HCT116 (cell line): ENCODE measurements at places on chromosomes 2 and 18. TPM values are rescaled to one million over a fixed set of nuclear protein-coding genes. Genes with fewer than 3 reads are reported as not detected.

GRCh38 chr2:34447097-34447496, 848.0 kb upstream of the FAM98A start:
- H3K36me3 ChIP-seq: no peaks in the 10 kb centered on the region
- H3K4me1 ChIP-seq: no peaks in the 10 kb centered on the region
- no peaks in the 10 kb centered on the region for H3K27me3 ChIP-seq
- no peak overlapping the region for H3K4me3 ChIP-seq
- no peak for DNase-seq
- H3K27ac ChIP-seq: no peak overlapping the region

Gene TDRD15
- not detected for total RNA-seq

DNA sequence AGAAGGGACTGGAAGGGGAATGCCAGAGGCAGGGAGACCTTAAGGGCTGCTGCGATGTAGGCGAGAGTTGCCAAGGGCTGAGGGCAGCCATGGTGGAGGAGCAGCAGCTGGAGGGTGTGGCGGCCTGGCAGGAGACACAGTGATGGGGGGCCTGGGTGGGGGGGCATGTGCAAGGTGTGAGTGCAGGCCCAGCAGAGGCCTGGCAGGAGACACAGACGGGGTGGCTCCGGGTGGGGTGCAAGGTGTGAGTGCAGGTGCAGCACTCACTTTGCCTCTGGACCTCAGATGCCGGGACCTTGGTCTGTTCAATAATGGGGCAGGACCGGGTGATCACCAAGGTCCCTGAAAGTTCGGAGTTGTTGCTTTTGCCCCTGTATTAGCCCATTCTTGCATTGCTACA, 76.2 kb upstream of the ODC1 start:
- H3K4me1 ChIP-seq: no peaks in the 10 kb centered on the region
- H3K27ac ChIP-seq: no peak overlapping the region
- no peaks in the 10 kb centered on the region for H3K36me3 ChIP-seq
- H3K4me3 ChIP-seq: no peak overlapping the region

DNA sequence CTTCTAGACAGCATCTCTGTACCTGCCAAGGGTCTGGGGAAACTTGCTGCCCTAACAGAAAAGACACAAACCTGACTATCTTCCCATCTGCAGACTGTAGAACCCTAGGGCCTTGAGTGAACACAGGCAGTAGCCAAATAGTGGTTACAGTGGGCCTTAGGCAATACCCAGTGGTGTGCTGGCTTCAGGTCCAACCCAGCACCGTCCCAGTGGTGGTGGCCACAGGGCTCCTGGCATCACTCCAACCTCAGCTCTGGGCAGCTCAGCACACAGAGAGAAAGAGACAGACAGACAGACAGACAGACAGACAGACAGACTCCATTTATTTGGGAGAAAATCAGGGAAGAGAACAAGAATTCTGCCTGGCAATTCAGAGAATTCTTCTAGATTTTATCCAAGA, 29.3 kb upstream of the UPP2 start:
- no peaks in the 10 kb centered on the region for H3K4me1 ChIP-seq
- H3K36me3 ChIP-seq: no peaks in the 10 kb centered on the region
- H3K27me3 ChIP-seq: no peaks in the 10 kb centered on the region

DNA sequence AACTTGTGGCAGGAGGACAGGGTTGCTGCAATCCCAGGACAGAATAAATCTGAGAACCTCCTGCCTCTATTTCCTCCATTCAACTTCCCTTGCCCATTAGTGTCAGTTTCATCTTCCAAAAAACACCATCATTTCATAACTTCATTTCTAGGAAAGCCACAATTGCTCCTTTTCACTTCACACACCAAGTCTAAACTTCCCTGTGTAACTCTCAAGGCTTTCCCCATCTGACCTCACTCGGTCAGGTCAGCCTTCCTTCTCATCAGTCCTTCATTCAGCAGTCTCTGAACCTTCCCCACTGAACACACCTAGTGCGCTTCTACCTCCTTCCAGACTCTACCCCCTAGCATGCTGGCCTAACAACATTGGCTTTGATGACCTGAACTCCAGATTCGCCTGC, 35.8 kb downstream of the TCF7L1 start:
- no peaks in the 10 kb centered on the region for H3K36me3 ChIP-seq
- no peak overlapping the region for H3K4me3 ChIP-seq
- H3K4me1 ChIP-seq: no peaks in the 10 kb centered on the region
- DNase-seq: no peak

Gene CLEC4F
- not detected for total RNA-seq

- no peak overlapping the region for H3K4me3 ChIP-seq
- H3K4me1 ChIP-seq: peaks cover 9% of the 10 kb centered on the region
- no peaks in the 10 kb centered on the region for H3K36me3 ChIP-seq
- no peak overlapping the region for H3K27ac ChIP-seq
- H3K27me3 ChIP-seq: no peaks in the 10 kb centered on the region
Observed at GRCh38 chr2:209380293-209380692, 43.6 kb upstream of the MAP2 start.

- no peak overlapping the region for H3K4me3 ChIP-seq
- no peaks in the 10 kb centered on the region for H3K4me1 ChIP-seq
- no peak overlapping the region for H3K27ac ChIP-seq
- H3K36me3 ChIP-seq: no peaks in the 10 kb centered on the region
Observed at GRCh38 chr2:61978522-61978921, 73.0 kb downstream of the COMMD1 start.

Gene FBXO41
- 34.9 TPM for total RNA-seq

- H3K27ac ChIP-seq: peak overlapping the region; percentile 21; the same call in 1 of the 2 replicates
- no peaks in the 10 kb centered on the region for H3K27me3 ChIP-seq
- DNase-seq: no peak
- no peak overlapping the region for H3K4me3 ChIP-seq
Observed at GRCh38 chr2:200786423-200786822, 25.3 kb upstream of the BZW1 start.

GRCh38 chr2:80489717-80490116, 185.2 kb upstream of the LRRTM1 start:
- no peak overlapping the region for H3K4me3 ChIP-seq
- no peak overlapping the region for H3K27ac ChIP-seq
- 0 out of 2 replicates have a peak, but pooled peaks cover 5% of the 10 kb centered on the region for H3K4me1 ChIP-seq

DNA sequence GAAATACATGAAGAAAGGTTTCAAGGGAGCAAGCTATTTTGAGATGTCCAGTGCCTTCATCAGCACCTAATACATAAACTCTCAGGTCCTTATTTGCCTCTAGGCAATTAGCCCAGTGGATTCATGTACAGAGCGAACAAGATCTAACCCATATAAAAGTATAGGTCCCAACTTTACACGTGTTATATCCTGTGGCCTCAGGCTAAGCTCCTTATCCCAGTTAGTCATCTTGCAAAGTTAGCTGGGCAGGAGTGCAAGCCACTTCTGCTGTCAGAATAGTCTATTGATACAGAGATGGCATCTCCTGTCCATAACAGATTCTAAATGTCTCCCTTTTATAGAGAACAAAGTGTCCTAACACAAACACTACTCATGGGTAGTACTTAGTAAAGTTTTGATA, 203.9 kb upstream of the PIK3C3 start:
- DNase-seq: no peak
- H3K27me3 ChIP-seq: no peaks in the 10 kb centered on the region
- no peak overlapping the region for H3K27ac ChIP-seq
- no peak overlapping the region for H3K4me3 ChIP-seq
- H3K4me1 ChIP-seq: no peaks in the 10 kb centered on the region

DNA sequence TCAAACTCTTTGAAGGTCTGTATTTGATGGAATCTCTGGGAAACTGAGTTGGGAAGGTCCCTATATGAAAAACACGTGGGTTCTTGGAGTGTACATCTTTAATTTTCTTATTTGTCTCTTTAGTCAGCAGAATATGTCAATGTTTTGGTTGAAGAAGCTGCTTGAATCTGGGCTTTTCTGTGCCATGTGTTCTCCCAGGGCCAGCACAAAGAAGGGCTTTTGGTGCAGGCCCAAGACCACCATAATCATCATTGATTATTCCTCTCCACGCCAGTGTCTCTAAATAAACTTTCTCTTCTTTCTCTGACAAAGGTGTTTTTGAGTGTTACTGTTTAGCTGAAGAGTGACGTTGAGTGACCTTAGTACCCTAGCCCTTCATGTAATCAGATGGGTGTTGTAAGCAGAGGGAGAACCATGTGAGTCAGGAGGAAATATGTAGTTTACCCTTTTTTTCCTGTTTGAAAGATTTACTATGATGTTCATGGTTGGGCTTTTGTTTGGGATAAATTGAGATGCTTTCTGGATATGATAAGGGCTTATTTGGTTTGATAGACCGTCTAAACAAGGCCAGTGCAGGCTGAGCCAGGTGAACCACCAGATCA, 11.6 kb upstream of the TNP1 start:
- H3K4me1 ChIP-seq: no peaks in the 10 kb centered on the region
- no peak for DNase-seq
- no peak overlapping the region for H3K4me3 ChIP-seq

DNA sequence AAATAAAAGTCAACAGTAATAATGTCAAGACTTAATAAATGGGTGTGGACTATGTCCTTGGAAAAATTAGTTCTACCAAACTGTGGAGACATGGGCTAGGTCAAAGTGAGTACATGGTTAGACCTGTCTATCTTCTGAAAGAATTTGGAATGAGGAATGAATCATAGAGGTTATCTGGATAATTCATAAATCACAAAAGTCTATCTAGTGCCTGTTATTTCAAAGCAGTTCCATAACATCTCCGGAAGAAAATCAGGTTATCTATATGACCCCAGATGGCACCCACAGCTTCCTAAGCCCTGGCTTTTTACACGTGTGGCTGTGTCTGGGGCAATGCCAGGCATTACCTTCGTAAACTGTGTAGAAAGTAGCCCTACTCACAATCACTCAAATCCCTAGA, 272.0 kb downstream of the ETAA1 start:
- H3K27ac ChIP-seq: no peak overlapping the region
- no peak for DNase-seq
- no peaks in the 10 kb centered on the region for H3K4me1 ChIP-seq
- no peak overlapping the region for H3K4me3 ChIP-seq

Gene ZAP70
- 0.91 TPM for total RNA-seq

Gene RBM44
- 0.54 TPM for total RNA-seq

DNA sequence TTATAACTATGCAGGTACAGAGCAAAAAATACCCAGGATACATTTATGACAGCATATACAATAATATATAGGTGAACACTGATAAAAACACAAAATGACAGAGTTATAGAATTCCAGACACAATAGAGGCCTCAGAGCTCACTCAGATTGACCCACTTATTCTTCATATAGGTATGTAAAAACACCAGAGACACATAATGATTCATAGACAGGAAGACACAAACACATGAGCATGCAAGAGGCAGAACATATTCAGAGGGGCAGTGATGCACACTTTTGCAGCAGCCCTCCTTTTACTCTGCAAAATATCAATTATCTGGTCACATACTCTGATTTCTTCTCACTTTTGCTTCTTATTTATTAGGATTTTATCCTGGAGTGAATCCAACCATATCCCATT, 633.3 kb upstream of the ACVR2A start:
- H3K27me3 ChIP-seq: no peaks in the 10 kb centered on the region
- H3K4me1 ChIP-seq: no peaks in the 10 kb centered on the region
- H3K4me3 ChIP-seq: no peak overlapping the region
- no peak for DNase-seq
